ENCODE measurements at places on chromosomes 1 and 21. TPM values are rescaled to one million over a fixed set of nuclear protein-coding genes. Genes with fewer than 3 reads are reported as not detected.

DNA sequence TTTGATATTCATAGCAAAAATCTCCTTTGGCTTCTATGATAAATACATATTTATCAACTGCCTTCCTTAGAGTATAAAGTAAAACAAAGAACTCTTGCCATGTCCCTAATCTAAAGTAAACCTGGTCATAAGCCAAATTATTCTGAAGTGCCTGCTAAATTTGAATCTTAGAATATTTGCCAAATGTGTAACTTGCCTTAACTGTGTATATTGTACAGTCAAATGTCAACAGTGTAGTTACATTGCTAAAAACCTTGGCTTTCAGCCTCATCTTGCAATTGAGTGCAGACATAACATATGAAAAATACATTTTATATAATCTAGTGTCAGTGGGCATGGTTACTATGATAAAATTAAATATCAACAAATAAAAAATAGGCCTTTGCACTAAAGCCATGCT, 583.4 kb upstream of the ADAMTS5 start:
- H3K27ac ChIP-seq = no peak overlapping the region
- H3K4me1 ChIP-seq = no peaks in the 10 kb centered on the region
- no peak overlapping the region for H3K4me3 ChIP-seq
- no peaks in the 10 kb centered on the region for H3K27me3 ChIP-seq
- DNase-seq = no peak
- no peaks in the 10 kb centered on the region for H3K36me3 ChIP-seq

- peaks cover 7% of the 10 kb centered on the region for H3K4me1 ChIP-seq
- no peak for DNase-seq
- no peak overlapping the region for H3K4me3 ChIP-seq
- H3K27me3 ChIP-seq = no peaks in the 10 kb centered on the region
- peaks cover 25% of the 10 kb centered on the region for H3K36me3 ChIP-seq
Measured at GRCh38 chr1:111191496-111191895, 8.9 kb downstream of the DENND2D start.

- no peak for DNase-seq
- no peak overlapping the region for H3K27ac ChIP-seq
- peaks cover 16% of the 10 kb centered on the region for H3K4me1 ChIP-seq
- peaks cover 5% of the 10 kb centered on the region for H3K36me3 ChIP-seq
- no peaks in the 10 kb centered on the region for H3K27me3 ChIP-seq
- H3K4me3 ChIP-seq = no peak overlapping the region
Measured at GRCh38 chr1:19737104-19737825, 62.5 kb downstream of the TMCO4 start.

- no peaks in the 10 kb centered on the region for H3K27me3 ChIP-seq
- H3K4me3 ChIP-seq = no peak overlapping the region
- H3K4me1 ChIP-seq = no peaks in the 10 kb centered on the region
- H3K27ac ChIP-seq = no peak overlapping the region
Measured at GRCh38 chr21:16250273-16250672, 520.5 kb downstream of the USP25 start.

GRCh38 chr21:44868707-44869106, 4.8 kb downstream of the PTTG1IP start:
- no peaks in the 10 kb centered on the region for H3K27me3 ChIP-seq
- peaks cover 11% of the 10 kb centered on the region for H3K36me3 ChIP-seq
- no peak overlapping the region for H3K4me3 ChIP-seq
- H3K27ac ChIP-seq = peak overlapping the region; percentile 10
- H3K4me1 ChIP-seq = peaks cover 57% of the 10 kb centered on the region

The IRF6 gene
- total RNA-seq = 29.3 TPM

DNA sequence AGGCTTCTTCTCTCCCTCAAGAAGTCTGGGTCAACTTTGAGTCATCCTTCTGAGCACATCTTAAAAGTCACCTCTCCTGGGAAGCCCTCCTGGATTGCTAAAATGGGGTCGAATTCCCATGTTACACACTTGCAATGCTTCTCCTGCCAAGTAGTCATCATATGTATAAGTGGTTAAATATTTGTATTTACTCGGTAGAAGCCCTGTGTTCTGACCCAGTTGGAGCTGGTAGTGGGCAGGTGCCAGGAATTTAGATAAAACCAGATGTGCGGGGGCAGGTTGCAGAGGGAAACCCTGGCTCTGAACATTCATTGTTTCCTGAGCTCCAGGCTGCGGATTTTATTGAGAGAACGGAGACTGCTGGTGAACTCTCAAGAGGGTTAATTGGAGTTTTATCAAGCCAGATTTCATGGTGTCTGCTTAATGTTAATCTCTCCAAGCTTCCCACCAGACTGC, 52.8 kb upstream of the RPL11 start:
- no peak for DNase-seq
- H3K36me3 ChIP-seq = no peaks in the 10 kb centered on the region
- no peak overlapping the region for H3K27ac ChIP-seq
- peaks cover 5% of the 10 kb centered on the region for H3K4me1 ChIP-seq

The PIGP gene
- total RNA-seq = 3.8 TPM

GRCh38 chr21:45280969-45281368, 6.7 kb downstream of the POFUT2 start:
- no peak overlapping the region for H3K4me3 ChIP-seq
- DNase-seq = no peak
- peaks cover 27% of the 10 kb centered on the region for H3K36me3 ChIP-seq
- H3K27ac ChIP-seq = no peak overlapping the region

GRCh38 chr1:210025870-210026269, 87.9 kb downstream of the SYT14 start:
- no peak overlapping the region for H3K4me3 ChIP-seq
- H3K36me3 ChIP-seq = no peaks in the 10 kb centered on the region
- no peaks in the 10 kb centered on the region for H3K4me1 ChIP-seq
- no peak overlapping the region for H3K27ac ChIP-seq
- DNase-seq = no peak

The WDR3 gene
- total RNA-seq = 24.5 TPM

DNA sequence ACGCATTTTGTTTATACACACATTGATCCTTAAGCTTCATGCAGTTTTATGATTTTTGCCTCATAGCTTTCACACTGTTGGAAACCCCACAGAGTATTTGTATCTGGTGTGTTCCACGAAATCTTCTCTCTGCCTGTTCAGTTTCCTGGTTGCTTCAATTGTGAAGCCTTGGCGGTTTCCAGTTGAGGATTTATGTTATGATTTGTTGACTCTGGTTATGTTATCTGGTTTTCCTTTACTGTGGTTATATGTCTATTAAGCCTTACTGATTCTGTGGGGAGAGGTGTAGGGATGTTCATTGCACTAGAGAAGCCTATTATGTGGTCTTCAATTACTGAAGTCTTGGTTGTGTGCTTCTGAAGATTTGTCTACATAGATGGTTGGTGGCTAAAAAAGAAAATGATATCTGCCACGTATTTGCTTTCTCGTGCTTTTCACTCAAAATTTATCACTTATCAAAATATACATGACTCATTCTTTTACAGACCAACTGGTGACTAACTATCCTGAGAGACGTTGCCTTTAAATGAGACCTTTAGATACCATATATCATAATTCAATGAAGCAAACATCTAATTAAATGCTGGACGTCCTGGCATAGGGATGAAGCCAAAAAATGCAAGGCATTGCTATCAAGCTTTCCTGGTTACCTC, 488.0 kb upstream of the B3GALT2 start:
- no peak overlapping the region for H3K27ac ChIP-seq
- no peak overlapping the region for H3K4me3 ChIP-seq
- H3K4me1 ChIP-seq = peaks cover 2% of the 10 kb centered on the region
- no peak for DNase-seq
- no peaks in the 10 kb centered on the region for H3K36me3 ChIP-seq

The USP25 gene
- total RNA-seq = 26.7 TPM

DNA sequence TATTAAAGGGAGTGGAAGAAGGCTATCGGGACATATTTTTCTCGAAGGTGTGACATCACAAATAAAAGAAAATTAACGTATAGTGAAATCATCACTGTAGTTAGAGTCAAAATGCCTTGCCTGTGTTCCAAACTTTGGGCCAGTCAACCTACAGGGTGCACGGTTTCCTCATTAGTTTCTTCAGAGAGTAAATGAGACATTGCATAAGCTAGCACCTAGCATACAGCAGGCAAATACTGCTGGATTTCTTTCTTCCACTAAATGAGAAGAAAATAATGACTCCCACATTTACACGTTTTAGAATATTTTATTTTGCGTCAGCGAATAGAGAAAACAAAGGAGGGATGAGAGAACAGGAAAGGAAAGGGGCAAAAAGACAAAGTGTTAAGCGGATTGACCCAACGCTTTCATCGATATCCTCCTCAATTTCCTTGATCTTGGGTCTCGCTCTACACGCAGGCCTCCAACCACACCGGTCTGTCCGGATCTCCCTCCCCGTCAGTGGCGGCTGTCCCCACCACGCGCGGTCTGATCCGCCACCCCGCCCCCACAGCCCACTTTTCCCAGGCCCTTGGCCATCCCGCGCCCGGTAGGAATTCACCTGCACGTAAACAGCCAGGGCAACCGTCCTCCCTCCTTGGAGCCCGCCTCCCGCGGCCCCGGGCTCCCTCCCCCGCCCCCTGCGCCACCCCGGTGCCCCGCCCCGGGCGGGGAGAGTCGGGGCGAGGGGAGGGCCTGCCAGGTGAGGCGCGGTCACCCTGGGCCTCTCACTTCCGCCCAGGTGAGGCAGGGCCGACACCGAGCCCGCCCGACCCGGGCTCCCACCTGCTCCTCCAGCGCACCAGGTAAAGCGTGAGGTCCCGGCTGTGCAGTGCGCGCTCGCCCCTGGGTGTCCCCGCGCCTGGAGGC, at the start of gene PATJ:
PATJ (plus strand) TSS at position 770 of the 909 bp plus-strand sequence. CDS start 20,413 bp downstream, outside the sequence.
- H3K4me1 ChIP-seq = peaks cover 6% of the 10 kb centered on the region
- no peaks in the 10 kb centered on the region for H3K27me3 ChIP-seq
- peak; percentile 63 for DNase-seq
- peak within 1 kb of the TSS; percentile 92 for H3K4me3 ChIP-seq
- no peaks in the 10 kb centered on the region for H3K36me3 ChIP-seq

DNA sequence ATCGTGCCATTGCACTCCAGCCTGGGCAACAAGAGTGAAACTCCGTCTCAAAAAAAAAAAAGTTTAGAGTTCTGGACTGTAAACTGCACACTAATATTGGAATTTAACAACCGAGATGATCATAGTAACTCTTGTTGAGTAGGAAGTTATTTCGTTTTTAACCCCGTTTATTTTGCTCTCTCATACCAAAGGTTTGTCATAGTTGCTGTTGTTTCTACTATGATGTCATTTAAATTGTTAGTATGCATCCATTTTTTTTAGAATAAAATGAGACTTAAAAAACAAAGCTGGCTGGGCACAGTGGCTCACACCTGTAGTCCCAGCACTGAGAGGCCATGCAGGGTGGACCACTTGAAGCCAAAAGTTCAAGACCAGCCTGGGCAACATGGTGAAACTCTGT, 49.3 kb downstream of the DOP1B start:
- no peaks in the 10 kb centered on the region for H3K36me3 ChIP-seq
- DNase-seq = no peak
- no peak overlapping the region for H3K4me3 ChIP-seq
- H3K27me3 ChIP-seq = no peaks in the 10 kb centered on the region
- H3K4me1 ChIP-seq = peaks cover 15% of the 10 kb centered on the region

The PRMT2 gene
- 27.3 TPM for total RNA-seq

GRCh38 chr1:208081972-208082371, 162.2 kb downstream of the PLXNA2 start:
- H3K27ac ChIP-seq = no peak overlapping the region
- DNase-seq = no peak
- peaks cover 23% of the 10 kb centered on the region for H3K36me3 ChIP-seq
- no peak overlapping the region for H3K4me3 ChIP-seq

GRCh38 chr1:193498088-193498655, 311.8 kb upstream of the B3GALT2 start:
- DNase-seq = no peak
- H3K27ac ChIP-seq = no peak overlapping the region
- H3K27me3 ChIP-seq = no peaks in the 10 kb centered on the region
- H3K4me1 ChIP-seq = no peaks in the 10 kb centered on the region
- no peaks in the 10 kb centered on the region for H3K36me3 ChIP-seq

GRCh38 chr1:203521074-203521794, 27.3 kb downstream of the OPTC start:
- H3K4me3 ChIP-seq = no peak overlapping the region
- no peaks in the 10 kb centered on the region for H3K36me3 ChIP-seq
- no peak for DNase-seq
- H3K27ac ChIP-seq = no peak overlapping the region
- no peaks in the 10 kb centered on the region for H3K4me1 ChIP-seq

- no peak overlapping the region for H3K27ac ChIP-seq
- no peak for DNase-seq
- H3K27me3 ChIP-seq = no peaks in the 10 kb centered on the region
- no peak overlapping the region for H3K4me3 ChIP-seq
- no peaks in the 10 kb centered on the region for H3K36me3 ChIP-seq
Measured at GRCh38 chr1:161905269-161905884, 118.3 kb downstream of the OLFML2B start.

DNA sequence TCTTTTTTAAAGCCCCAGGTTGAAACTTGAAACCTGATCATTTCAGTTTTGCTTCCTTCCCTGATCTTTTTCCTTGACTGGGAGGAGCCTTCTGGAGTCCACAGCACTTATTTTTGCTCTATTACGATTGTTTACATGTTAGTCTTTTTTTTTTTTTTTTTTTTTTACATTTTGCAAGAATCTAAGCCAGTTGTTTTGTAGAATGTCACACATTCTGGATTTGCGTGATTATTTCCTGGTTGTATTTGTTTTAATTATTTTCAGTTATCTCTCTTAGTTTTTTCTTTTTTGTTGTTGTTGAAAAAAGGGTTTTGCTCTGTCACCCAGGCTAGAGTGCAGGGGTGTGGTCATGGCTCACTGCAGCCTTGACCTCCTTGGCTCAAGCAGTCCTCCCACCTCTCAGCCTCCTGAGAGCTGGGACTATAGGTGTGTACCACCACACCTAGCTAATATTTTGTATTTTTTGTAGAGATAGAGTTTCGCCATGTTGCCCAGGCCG, 32.8 kb downstream of the OSBPL9 start:
- H3K4me3 ChIP-seq = no peak overlapping the region
- no peak for DNase-seq
- H3K27me3 ChIP-seq = no peaks in the 10 kb centered on the region
- H3K4me1 ChIP-seq = peaks cover 17% of the 10 kb centered on the region
- no peaks in the 10 kb centered on the region for H3K36me3 ChIP-seq
- no peak overlapping the region for H3K27ac ChIP-seq

DNA sequence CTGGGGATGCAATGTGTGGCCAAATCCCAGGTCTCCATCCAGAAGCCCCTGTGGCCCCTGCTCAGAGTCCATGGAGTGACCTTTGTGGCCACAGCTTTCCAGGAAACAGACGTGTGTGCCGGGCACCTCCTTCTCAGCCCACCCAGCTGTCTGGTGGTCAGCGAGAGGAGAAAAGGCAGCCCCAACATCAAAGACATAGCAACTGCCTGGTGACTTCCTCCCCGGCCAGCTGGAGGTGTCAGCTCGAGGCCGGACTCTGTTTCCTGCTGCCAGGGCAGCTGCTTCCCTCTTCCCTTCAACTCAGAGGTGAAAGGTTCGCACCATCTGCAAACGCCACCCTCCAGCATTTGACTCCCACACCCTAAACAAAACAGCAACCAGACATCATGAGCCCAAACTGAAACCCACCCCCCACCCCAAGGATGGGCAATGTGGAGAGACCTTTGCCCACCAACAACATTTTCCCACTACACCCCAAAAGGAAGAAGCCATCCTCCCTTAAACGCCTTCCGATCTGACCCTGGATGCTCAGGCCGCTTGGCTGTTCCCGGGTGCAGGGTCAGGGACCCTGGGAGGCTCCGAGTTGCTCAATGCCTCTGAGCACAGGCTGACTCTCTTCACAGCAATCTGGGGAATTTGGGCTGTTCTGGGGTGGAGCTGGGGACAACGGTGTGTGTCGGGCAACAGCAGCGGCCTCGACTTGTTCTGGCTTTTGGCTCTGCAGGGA, 162.3 kb downstream of the PSMG1 start:
- no peak for DNase-seq
- H3K4me1 ChIP-seq = peaks cover 14% of the 10 kb centered on the region
- no peak overlapping the region for H3K4me3 ChIP-seq
- H3K36me3 ChIP-seq = no peaks in the 10 kb centered on the region
- H3K27me3 ChIP-seq = no peaks in the 10 kb centered on the region
